ENCODE measurements at places on chromosomes 1 and 21. TPM values are rescaled to one million over a fixed set of nuclear protein-coding genes. Genes with fewer than 3 reads are reported as not detected.

LAMB3 gene
- 11.1 TPM for total RNA-seq

DNA sequence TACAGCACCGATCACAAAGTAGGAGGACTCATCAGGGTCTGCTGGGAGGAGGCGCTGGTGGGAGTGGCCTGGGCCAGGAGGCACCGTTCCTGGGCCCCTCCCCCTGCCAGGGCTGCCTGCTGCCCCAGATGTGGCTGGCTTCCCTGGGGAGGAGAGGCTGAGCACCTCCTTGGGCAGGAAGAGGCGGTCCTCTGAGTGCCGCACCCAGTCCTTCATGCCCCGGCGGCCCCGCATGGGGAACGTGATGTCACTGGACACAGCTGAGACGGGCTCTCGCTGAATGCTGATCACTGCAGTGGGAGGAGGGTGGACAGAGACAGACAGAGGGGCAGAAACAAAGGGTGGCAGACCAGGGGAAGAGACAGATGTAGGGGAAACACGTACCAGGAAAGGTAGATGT is 24.8 kb downstream of the ADGRB2 start:
- no peaks in the 10 kb centered on the region for H3K27me3 ChIP-seq
- no peaks in the 10 kb centered on the region for H3K36me3 ChIP-seq
- H3K4me3 ChIP-seq = no peak overlapping the region

DNA sequence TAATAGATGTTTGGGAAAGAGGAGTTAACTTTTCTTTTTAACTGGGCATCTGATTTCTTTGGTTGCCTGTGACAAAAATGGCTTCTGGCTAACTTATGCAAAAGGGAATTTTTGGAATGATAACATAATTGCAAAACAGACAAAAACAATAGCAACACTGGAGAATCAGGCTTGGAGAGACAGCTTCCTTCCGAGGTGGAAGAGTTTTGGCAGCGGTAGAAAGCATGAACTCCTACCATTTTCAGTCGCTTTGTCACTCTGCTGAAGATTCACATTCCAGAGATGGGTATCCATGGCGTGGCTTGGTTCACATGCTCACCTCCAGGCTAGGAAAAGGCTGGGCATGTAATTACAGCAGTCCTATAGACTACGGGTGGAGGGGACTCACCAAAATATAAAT is 17.2 kb upstream of the FGGY start:
- no peak for DNase-seq
- no peaks in the 10 kb centered on the region for H3K36me3 ChIP-seq
- no peaks in the 10 kb centered on the region for H3K27me3 ChIP-seq

DNA sequence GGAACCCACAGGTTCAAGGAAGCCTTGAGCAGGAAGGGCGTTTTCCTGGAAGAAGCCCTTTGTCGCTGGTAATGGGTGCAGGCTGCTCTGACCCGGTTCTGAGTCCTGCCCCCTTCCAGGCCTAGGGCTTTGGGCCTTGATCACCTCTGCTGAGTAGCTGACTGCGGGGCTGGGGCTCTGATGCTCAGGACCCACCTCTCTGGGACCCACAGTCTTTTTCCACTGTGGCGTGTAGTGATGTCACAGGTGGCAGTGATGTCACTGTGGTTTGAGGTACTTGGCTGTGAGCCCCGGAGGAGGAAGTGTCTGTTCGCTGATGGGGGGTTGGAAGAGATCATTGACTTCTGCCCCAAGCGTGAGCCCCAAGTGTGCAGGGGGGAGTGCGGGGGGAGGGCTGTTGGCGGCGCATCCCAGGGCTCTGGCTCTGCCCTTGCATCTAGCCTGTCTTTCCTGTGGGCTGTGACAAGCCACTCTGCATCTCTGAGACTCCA is 6.9 kb downstream of the TNFRSF1B start:
- H3K4me1 ChIP-seq = no peaks in the 10 kb centered on the region
- peak overlapping the region; percentile 59 for H3K27ac ChIP-seq
- no peaks in the 10 kb centered on the region for H3K36me3 ChIP-seq
- no peak overlapping the region for H3K4me3 ChIP-seq
- no peaks in the 10 kb centered on the region for H3K27me3 ChIP-seq
- no peak for DNase-seq

PLEKHO1 gene
- total RNA-seq = 77.4 TPM

GPA33 gene
- not detected for total RNA-seq

TP73 gene
- total RNA-seq = 0.16 TPM

MPL gene
- total RNA-seq = 0.39 TPM

GRCh38 chr1:79817031-79817560 is 810.6 kb upstream of the ADGRL4 start:
- H3K36me3 ChIP-seq = no peaks in the 10 kb centered on the region
- no peaks in the 10 kb centered on the region for H3K4me1 ChIP-seq
- no peak overlapping the region for H3K27ac ChIP-seq
- DNase-seq = no peak
- H3K4me3 ChIP-seq = no peak overlapping the region
- H3K27me3 ChIP-seq = no peaks in the 10 kb centered on the region

LYPD8 gene
- total RNA-seq = not detected

SGIP1 gene
- total RNA-seq = 6.2 TPM

DNA sequence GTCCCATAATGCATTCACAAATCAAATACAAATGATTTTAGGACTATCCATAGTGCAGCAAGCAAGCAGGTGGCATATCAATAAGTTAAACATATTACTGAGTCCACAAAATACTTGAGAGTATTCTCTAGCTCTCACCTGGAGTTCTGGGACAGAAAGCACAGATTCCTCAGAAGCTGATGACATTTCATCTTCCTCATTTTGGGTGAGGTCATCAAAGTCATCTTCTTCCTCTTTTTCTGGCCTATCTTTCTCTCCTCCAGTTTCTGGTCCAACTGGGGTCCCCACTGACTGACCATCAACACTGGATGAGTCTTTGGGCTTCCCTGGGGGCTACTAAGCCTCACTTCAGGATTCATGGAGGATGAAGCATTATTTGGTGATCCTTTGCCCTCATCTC is 38.9 kb downstream of the YY1AP1 start:
- H3K4me1 ChIP-seq = peaks cover 10% of the 10 kb centered on the region
- H3K27ac ChIP-seq = no peak overlapping the region

MYCL gene
- 1.3 TPM for total RNA-seq

DNA sequence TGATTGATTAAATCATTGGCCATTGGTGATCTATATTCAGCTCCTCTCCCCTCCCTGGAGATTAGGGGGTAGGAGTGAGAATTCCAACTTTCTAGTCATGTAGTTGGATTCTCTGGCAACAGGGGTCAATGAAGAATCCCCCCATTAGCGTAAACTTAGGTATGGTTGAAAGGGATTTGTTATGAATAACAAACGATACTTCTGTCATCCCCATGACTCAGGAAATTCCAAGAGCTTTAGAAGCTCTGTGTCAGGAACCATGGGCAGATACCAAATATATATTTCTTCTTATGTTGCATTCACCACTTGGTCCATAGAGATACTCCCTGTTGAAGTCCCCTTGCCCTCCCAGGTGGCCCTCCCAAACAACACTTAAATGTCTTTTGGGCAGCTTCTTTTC is 124.5 kb downstream of the DNM3 start:
- no peaks in the 10 kb centered on the region for H3K36me3 ChIP-seq
- no peak overlapping the region for H3K27ac ChIP-seq
- H3K4me3 ChIP-seq = no peak overlapping the region
- H3K4me1 ChIP-seq = no peaks in the 10 kb centered on the region
- no peak for DNase-seq

- no peak overlapping the region for H3K4me3 ChIP-seq
- H3K27me3 ChIP-seq = no peaks in the 10 kb centered on the region
- H3K27ac ChIP-seq = no peak overlapping the region
- no peak for DNase-seq
- H3K4me1 ChIP-seq = no peaks in the 10 kb centered on the region
- H3K36me3 ChIP-seq = no peaks in the 10 kb centered on the region
Measured at GRCh38 chr1:229819091-229819490, 193.0 kb downstream of the URB2 start.

FBXO44 gene
- total RNA-seq = 15.5 TPM

- DNase-seq = peak; percentile 74
- H3K27me3 ChIP-seq = no peaks in the 10 kb centered on the region
- no peaks in the 10 kb centered on the region for H3K36me3 ChIP-seq
- H3K4me3 ChIP-seq = peak overlapping the region; percentile 82
- H3K27ac ChIP-seq = peak overlapping the region; percentile 86
Measured at GRCh38 chr1:94247138-94248094, 10.0 kb upstream of the ARHGAP29 start.

SEMA4A gene
- 4.2 TPM for total RNA-seq
